ENCODE measurements at places on chromosomes 7 and 10.

DNA sequence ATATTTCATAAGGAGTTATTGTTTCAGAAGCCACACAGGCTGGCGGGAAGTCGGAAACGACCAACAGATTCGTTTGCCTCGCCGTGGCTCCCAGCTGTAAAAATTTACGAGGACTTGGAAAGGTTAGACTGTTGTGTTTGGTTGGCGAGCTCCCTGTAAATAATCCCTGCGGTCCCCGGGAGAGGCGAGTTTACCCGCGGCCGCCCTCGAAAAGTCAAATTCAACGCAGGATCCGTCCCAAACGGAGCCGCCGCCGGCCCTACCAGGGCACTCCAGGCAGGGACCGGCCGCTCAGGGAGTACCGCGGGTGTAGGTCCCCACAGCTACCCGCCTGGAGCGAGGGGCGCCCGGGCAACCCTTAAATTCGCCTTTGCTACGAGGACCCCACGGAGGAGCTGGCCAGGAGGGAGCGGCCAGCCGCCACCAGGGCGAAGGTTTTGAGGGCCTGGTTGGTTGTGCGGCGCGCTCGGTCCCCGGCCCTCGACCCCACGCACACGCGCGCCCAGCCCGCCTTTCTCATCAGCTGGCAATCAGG, 726 bp upstream of the HOXA9 start:
- peaks cover 2% of the 10 kb centered on the region for H3K36me3 ChIP-seq
- H3K27ac ChIP-seq: peak overlapping the region; percentile 93
- H3K27me3 ChIP-seq: peaks cover 76% of the 10 kb centered on the region

GRCh38 chr7:30933124-30933974, 21.7 kb downstream of the AQP1 start:
- no peaks in the 10 kb centered on the region for H3K36me3 ChIP-seq
- DNase-seq: no peak
- H3K27ac ChIP-seq: no peak overlapping the region

DNA sequence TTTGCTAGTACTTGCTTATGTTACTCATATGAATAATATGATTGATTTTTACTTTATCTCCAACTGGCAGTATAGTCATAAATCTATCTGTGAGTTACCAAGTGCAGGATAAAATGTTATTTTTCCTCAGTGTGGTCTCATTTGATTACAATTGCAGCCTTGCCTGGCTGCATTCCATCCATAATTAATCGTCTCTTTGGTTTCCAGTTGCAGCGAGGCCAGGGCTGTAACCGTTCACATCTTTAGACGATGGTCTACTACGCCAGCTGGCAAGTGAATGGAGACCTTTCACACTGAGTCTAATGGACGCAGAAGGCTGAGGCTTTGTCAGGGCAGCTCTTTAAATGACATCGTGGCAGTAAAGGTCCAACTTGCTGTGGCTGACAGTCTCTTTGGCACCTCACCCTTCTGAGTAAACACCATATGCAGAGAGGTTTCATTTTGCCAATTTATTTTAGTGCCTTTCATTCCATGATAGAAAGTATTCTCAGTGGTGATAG, 84.0 kb downstream of the ARL4A start:
- H3K27me3 ChIP-seq: no peaks in the 10 kb centered on the region
- no peaks in the 10 kb centered on the region for H3K36me3 ChIP-seq
- no peak overlapping the region for H3K4me3 ChIP-seq
- H3K27ac ChIP-seq: no peak overlapping the region

GRCh38 chr7:150829426-150829825, 22.9 kb upstream of the AOC1 start:
- H3K4me1 ChIP-seq: peaks cover 9% of the 10 kb centered on the region
- H3K4me3 ChIP-seq: no peak overlapping the region
- peaks cover 6% of the 10 kb centered on the region for H3K36me3 ChIP-seq
